ENCODE measurements at places on chromosomes 12 and 14.
A peak's percentile ranks its signal among the peaks of the same experiment; 100 is the strongest.

DNA sequence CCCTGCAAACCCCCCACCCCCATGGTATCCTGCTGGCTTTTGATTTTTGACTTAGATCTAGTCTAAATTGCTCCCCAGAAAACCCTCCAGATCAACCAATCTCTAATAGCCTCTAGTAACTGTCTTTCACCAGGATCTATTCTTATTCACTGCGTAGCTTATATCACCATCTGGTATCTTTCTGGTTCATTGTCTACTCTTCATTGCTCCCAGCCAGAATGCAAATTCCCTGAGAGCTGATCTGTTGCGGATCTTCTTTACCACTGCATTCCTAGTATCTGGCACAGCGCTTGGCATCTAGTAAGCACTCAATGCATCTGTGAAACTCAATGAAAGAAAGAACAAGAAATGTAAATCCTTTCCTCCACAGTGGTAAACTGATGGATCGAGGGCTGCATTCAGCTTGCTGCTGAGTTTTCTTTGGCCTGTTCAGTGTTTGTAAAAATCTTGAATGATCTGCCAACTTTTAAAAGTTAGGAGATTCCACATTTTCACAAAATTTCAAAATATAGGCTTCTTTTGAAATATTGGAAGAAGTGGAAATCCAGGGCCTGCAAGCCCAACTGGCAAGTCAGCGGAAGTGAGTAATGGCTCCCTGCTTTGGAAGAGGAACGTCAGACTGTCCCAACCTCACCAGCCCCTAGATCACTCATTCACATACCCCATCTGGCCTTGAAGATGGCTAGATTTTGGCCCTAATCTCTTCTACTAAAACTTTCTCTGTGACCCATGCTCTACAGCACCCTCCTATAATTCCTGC, 274.2 kb downstream of the SSPN start:
- DNase-seq: no peak

DNA sequence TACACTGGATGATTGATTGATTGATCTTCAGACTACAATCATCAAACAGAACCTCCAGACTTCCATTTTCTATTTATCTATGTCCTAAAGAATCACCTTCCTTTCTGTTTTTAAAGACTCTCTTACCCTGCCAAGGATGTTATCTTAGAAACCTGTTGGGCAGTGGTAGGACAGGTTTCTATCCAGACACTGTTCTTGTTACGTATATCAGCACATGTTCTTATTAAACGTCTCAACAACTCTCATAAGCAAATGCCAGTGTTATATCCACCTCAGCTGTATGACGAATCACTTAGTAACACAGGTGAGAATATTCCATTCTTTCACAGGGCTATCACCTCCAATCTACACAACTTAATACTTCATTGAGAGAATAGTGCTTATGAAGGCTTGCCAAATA, 40.2 kb upstream of the RPL10L start:
- no peak for DNase-seq

- no peak for DNase-seq
Measured at GRCh38 chr12:6215932-6216494, 15.8 kb downstream of the CD9 start.

DNA sequence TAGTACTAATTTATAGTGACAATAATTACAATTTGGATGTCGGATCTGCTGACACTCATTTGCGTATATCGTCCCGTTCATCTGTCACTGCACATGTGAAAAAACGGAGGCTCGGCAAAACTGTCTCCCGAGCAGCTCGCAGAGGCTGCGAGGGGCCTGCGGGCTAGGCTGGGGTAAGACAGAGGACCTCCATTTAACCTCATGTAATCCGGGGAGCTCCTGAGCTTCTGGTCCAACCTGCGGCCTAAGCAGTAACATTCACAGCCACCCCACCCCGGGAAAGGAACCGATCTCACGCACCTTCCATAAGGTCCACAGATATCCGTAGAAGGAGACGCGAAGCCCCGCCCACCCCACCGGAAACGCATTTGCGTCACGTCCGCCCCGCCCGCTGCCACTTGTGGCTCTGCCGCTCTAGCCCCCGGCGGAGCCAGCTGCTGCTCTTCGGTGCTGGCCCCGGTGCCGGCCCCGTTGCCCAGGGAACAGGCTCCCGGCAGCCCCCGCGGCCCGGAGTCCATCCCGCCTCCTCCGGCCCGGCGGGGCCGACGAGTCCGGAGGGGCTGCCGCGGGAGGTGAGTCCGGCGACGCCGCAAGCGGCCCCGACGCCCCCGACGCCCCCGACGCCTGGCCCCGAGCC, at the start of the genes CINP and TECPR2:
TSS of gene CINP (minus strand) at position 346 of the 637 bp plus-strand sequence. CDS start at position 307, 39 bp downstream.
TSS of gene TECPR2 (plus strand) at position 397 of the 637 bp plus-strand sequence. CDS start 13,781 bp downstream, outside the sequence.
- DNase-seq: peak; percentile 94

DNA sequence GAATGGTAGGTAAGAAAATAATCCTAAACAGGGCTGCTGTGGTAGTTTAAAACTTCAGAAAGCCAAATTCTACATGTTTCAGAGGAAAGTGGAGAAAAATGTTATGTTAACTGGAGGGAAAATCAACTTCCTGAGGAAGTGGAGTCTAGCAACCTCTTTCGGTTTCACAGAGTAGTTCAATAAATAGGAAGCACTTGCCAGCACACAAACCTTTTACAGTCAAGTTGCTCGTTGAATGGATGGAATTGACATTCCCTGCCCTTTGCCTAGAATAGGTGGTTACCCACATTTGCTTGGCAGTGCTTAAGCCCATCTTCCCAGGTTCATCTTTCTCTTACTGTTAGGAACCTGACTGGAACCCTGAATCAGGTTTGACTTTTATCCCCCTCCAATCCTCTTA, 15.9 kb downstream of the ANKRD13A start:
- no peak for DNase-seq

GRCh38 chr12:113766131-113766878, 199.8 kb downstream of the RBM19 start:
- no peak for DNase-seq

- DNase-seq: no peak
Measured at GRCh38 chr12:23830210-23830609, 119.3 kb downstream of the SOX5 start.

GRCh38 chr12:78600541-78600940, 264.0 kb upstream of the SYT1 start:
- no peak for DNase-seq

DNA sequence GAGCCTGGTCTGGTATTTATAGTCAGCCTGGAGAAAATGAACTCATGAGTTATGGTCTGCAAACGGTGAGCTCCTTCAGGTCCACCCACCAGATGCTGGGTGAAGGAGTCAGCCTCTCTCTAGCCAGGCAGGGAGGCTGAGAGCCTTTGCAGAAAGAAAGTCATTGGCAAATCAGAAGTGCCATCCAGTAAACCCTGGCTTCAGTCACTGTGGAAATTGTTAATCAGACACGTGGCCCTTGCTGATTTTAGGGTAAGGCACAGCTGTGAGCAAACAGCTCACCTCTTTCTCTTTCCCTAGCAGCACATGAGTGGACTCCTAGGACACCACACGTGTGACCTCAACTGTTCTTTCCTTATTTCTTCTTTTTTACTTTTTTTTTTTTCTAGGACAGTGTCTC, 44.9 kb downstream of the CHST11 start:
- no peak for DNase-seq

DNA sequence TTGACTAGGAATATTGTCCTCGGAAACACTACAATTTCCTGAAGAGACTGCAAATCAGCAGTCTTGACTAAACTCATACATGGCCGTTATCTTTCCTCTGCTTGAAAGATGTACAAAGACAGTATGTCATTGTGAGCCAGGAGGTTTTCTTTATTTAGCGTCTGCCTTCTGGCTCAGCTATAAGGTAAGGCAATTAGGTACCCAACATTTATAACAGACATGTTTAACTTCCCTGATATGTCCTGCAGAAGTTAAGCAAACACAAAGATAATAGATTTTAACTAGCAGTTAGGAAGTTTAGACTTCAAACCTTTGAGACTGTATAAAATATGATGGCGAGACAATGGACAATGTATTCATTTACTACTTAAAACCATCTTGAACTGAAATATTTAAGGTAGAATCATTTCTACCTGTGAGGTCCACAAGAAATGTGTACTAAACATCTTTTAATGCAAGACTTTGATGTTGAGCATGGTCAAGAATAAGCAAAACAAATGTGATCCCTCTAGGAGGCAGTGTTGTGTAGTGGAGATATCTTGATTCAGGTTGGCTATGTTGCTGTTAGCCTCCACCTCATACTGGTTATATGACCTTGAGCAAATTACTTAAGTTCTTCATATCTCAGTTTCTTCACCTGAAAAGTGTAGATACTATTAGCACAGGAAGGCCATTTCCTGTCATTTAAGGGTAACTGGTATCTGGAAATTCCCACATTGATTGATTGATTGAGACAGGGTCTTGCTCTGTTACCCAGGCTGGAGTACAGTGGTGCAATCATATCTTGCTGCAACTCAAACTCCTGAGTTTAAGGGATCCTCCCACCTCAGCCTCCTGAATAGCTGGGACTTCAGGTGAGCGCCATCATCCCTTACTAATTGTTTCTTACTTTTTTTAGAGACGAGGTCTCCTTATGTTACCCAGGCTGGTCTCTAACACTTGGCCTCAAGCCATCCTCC, 96.3 kb upstream of the EEA1 start:
- no peak for DNase-seq
